Activated CD4-positive, alpha-beta T cell treated with anti-CD3 and anti-CD28 coated beads, Interleukin-2, amount 10 ng/mL, durations not matched to agents 24 days and 14 days (primary cell): ENCODE measurements at places on chromosomes 2 and 18. TPM values are rescaled to one million over a fixed set of nuclear protein-coding genes. Genes with fewer than 3 reads are reported as not detected.

GRCh38 chr2:223604231-223604630, 2.1 kb upstream of the SCG2 start:
- DNase-seq = no peak

LIMS2 gene
- total RNA-seq = 7.2 and 8.4 TPM in 2 replicates

- DNase-seq = no peak
Measured at GRCh38 chr2:120802158-120802557, 66.5 kb downstream of the GLI2 start.

DNA sequence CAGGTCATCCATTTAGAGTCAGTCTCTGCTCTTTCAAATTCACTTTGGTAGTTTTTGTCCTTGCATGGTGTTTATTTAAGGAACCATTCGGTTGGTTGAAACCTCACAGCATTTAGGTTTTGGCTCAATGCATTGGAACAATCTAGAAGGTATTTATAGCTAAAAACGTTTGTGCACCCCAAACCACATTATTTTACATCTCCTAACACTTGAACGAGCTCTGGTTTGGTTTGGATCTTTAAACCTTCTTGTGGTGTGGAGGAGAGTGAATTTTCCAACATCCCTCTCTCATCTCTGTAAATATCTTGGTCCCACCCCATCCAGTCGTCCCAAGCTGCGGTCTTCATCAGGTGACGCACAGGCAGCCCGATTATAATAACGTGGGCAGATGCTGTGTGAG, 287.9 kb downstream of the LPIN1 start:
- no peak for DNase-seq

DNA sequence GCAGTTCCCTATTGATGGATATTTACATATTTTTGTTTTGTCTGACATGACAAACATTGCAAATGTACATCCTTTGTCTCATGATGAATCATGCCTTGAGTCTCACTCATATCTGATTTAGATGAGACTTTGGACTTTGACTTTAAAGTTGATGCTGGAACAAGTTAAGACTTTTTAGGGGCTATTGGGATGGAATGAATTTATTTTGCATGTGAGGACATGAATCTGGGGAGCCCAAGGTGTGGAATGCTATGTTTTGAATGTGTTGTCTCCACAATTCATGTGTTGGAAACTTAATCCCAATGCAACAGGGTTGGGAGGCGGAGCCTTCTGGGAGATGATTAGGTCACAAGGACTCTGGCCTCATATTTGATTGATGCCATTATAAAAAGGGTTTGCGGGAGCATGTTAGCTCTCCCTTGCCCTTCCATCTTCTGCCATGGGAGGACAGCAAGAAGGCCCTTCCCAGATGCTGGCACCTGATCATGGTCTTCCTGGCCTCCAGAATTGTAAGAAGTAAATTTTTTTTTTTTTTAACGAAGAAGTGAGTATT, 29.1 kb upstream of the INO80D start:
- no peak for DNase-seq

- no peak for DNase-seq
Measured at GRCh38 chr2:11558214-11558886, 24.5 kb downstream of the GREB1 start.

DNA sequence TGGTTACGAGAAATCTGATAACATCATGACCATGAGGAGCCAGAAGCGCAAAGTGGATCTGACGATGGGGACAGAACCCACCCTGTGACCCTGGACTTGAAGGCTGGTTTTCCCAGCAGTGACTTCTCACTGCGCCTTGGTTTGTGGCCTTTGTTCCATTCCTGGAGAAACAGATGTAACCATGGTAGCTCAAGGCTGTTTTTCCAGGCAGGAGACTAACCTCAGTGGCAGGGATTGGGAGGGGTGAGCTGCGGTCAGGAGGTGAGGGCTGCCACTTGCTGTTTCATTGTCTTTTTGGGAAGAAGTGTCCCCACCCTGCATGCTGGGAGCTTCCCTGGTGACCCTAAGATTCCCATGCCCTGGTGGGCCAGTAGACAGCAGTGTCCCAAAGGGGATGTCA, 116.4 kb upstream of the SMAD2 start:
- DNase-seq = no peak

CCDC141 gene
- total RNA-seq = 2.1 and 2.5 TPM in 2 replicates

- DNase-seq = no peak
Measured at GRCh38 chr18:55318951-55319441, 269.0 kb downstream of the TCF4 start.

DNA sequence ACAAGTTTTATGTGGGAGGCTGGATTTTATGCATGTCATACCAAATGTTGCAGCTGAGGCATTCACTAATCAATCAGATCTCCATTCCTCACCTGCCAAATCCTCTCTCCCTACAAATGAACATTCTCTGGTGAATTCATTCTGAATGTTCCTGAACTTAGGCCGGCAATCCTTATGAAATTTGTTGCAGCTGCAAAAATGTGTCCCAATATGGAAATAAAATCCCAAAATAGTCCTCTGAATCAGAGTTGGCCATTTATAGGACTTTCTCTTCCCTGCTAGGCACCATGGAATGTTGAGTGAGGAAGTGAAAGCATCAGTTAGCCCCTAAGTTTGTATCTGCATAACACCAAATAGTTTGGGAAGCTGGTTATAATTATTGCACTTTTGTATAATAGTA, 25.6 kb downstream of the GCA start:
- no peak for DNase-seq

CHRND gene
- total RNA-seq = not detected in 2 replicates

FOSL2 gene
- total RNA-seq = 73.2 and 80.6 TPM in 2 replicates

SCRN3 gene
- total RNA-seq = 18.2 and 19.0 TPM in 2 replicates

DNA sequence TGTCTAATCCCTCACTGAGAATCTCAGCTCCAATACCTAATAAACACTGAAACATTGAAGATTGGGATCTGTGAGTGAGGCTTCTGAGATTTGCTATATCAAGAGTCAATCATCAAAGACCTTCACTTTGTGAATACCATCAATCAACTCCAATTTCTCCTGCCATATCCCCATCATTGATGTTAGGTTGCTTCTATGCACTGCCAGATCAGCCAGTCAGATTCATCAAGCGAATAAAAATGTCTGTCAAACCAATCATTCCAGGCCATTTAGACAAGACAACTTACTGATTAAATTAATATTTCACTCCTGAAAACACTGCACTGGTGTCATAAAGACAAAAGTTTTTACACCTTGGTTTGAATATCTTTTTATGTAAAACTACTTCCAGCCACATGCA, 1295.5 kb upstream of the LRRTM1 start:
- no peak for DNase-seq

DNA sequence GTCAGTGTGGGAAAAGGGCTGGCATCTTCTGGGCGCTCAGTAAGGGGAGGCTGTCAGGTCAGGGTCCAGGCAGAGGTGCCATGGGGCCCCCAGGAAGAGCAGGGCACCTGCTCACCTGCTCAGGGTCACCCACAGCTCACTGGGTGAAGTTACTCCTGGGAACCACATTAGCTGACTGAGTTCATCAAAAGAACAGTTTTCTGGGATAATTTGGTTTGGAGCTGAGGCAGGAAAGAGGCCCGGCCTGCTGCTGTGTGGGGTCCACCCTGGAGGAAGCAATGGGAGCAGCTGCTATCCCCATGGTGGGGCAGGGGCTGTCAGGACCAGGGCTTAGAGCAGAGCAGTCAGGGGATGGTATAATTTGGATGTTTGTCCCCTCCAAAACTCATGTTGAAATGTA, 97.2 kb upstream of the GPC1 start:
- no peak for DNase-seq

INSIG2 gene
- 35.2 and 35.6 TPM in 2 replicates for total RNA-seq

GRCh38 chr2:229129738-229130371, 141.2 kb downstream of the PID1 start:
- no peak for DNase-seq

- no peak for DNase-seq
Measured at GRCh38 chr2:159713631-159714246, 1.4 kb downstream of the MARCHF7 start.

DNA sequence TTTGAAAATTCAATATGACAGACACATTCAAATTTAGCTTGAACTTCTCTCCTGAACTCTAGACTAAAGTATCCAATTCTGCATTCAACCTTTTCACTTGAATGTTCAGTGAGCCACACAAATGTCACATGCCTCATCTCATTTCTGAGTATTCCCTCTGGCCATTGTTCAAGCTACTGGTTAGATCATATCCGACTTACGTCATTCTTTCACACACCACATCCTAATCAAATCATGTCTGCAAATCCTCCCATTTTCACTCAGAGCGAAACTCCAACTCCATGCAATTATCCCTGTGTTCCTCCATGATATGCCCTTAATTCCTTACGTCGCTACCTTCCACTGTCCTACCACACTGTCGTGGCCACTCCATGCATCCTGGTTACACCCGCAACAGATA, 425.1 kb downstream of the CBLN2 start:
- DNase-seq = no peak

MC2R gene
- total RNA-seq = not detected in 2 replicates

DNA sequence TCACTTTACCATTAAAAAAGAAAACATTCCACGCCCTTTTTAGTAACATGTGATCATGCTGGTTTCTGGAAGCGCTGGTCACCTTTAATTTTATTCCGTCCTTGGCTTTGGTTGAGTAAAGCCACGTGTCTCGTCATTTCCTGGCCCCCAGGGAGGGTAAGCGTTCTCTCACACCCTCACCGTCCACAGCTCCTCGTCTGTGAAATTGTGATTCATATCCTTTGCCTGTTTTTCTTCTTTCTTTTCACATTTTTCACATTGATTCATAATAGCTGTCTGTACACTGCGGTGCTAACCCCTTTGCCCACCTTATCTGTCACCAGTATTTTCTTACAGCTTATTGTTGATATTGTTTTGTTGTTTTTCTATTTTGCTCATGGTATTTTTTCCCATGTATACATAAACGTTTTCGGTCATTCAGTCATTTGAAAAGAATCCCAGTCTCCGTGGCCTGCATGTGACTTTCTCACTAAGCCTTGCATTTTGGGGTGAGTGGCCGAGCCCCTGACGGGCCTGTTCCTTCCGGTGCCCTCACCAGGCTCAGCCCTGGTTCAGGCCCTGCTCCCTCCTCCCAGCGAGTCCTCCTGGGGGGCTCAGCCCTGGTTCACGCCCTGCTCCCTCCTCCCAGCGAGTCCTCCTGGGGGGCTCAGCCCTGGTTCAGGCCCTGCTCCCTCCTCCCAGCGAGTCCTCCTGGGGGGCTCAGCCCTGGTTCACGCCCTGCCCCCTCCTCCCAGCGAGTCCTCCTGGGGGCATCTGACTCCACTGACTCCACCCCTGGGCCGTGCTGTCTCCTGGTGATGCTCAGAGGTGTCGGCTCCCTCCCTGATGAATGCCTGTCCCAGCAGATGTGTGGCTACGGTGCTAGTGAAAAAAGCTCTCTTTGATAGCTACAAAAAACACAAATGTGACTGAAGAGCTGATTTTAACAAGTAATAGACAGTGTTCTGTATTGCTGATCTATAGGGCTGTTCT, 249.7 kb upstream of the PXDN start:
- no peak for DNase-seq
